Activated CD4-positive, alpha-beta T cell treated with anti-CD3 and anti-CD28 coated beads, Interleukin-2, amount 10 ng/mL, durations not matched to agents 24 days and 14 days (primary cell): ENCODE measurements at places on chromosomes 2 and 18. TPM values are rescaled to one million over a fixed set of nuclear protein-coding genes. Genes with fewer than 3 reads are reported as not detected.

Gene DYTN
- not detected in 2 replicates for total RNA-seq

Gene SCG2
- not detected in 2 replicates for total RNA-seq

Gene FAM110C
- total RNA-seq, result 0.33 and 0.47 TPM in 2 replicates

Gene RPE
- total RNA-seq, result 61.4 and 64.1 TPM in 2 replicates

Gene RAB6D
- not detected in 2 replicates for total RNA-seq

Gene GALNT14
- total RNA-seq, result 0.31 and 0.33 TPM in 2 replicates

Gene SKOR2
- not detected in 2 replicates for total RNA-seq

Gene FOXD4L1
- total RNA-seq, result 0.17 and 0.30 TPM in 2 replicates
